Smooth muscle cell of the umbilical artery (primary cell): ENCODE measurements at places on chromosomes 5 and 9. TPM values are rescaled to one million over a fixed set of nuclear protein-coding genes. Genes with fewer than 3 reads are reported as not detected.

The OR1J1 gene
- total RNA-seq: not detected in 2 replicates

The SLC23A1 gene
- not detected in 2 replicates for total RNA-seq

The PCDHGA12 gene
- total RNA-seq: 16.3 and 33.7 TPM in 2 replicates

The TRIM7 gene
- 0.30 and 0.69 TPM in 2 replicates for total RNA-seq

The TAF1L gene
- not detected in 2 replicates for total RNA-seq

The FST gene
- total RNA-seq: 12.9 and 16.6 TPM in 2 replicates

The SELENOP gene
- total RNA-seq: 0.32 and 1.8 TPM in 2 replicates
